ENCODE measurements at places on chromosomes 7 and 10. TPM values are rescaled to one million over a fixed set of nuclear protein-coding genes. Genes with fewer than 3 reads are reported as not detected.
A peak's percentile ranks its signal among the peaks of the same experiment; 100 is the strongest.

DNA sequence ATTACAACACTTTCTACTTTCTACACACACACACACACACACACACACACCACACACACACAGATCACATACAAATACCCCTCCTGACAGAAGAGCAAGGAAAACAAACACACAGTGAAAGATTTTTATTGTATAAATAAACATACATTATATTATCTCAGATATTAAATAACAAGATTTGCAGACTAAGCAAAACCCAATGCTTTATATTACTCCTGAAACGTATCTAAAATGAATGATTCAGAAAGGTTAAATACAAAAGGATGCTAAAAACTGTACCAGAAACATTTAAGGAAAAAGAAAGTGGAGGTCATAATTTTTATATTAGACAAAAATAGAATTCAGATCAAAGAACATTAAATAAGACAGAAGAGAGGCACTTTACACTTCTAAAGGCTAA is 208.3 kb upstream of the NPSR1 start:
- no peaks in the 10 kb centered on the region for H3K27me3 ChIP-seq
- H3K36me3 ChIP-seq: no peaks in the 10 kb centered on the region
- no peak overlapping the region for H3K4me3 ChIP-seq

DNA sequence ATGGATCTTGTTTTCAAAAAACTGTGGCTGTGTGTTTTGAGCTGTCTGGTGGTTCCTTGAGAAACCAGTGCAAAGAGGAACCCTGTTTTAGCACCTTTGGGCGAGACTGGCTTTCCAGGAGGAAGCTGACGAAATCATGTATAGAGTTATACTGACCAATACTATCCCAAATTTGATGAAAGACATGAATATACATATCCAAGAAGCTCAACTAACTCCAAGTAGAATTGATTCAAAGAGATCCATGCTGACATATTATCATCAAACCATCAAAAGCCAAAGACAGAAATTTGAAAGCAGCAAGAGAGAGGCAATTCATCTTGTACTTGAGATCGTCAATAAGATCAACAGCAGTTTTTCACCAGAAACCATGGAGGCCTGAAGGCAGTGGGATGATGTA is 610.7 kb downstream of the DNAJB6 start:
- H3K27me3 ChIP-seq: no peaks in the 10 kb centered on the region
- H3K36me3 ChIP-seq: no peaks in the 10 kb centered on the region
- no peak overlapping the region for H3K4me3 ChIP-seq
- H3K27ac ChIP-seq: no peak overlapping the region
- H3K4me1 ChIP-seq: no peaks in the 10 kb centered on the region

DNA sequence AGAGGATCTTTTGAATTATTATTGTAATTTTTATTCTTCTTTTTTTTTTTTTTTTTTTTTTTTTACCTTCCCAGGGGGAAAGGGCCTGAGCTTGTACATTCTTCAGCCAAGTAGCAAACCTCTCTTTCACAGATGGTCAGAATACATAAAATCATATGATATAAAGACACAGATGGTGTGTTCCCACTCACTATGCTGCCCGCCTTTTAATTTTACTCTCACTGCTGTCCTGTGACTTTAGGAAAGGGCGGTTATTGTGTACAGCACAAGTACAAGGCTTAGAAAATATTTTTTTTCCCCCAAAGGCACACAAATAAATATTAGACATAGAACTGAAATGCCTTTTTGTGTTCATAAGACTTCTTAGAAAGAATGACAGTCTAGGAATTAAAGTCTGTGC is 213.6 kb downstream of the RPS24 start:
- H3K27ac ChIP-seq: no peak overlapping the region
- no peaks in the 10 kb centered on the region for H3K27me3 ChIP-seq
- no peak for DNase-seq

GRCh38 chr10:42977032-42977416 is 99.8 kb upstream of the RET start:
- H3K27ac ChIP-seq: no peak overlapping the region
- H3K36me3 ChIP-seq: no peaks in the 10 kb centered on the region
- no peaks in the 10 kb centered on the region for H3K4me1 ChIP-seq
- H3K27me3 ChIP-seq: no peaks in the 10 kb centered on the region

DNA sequence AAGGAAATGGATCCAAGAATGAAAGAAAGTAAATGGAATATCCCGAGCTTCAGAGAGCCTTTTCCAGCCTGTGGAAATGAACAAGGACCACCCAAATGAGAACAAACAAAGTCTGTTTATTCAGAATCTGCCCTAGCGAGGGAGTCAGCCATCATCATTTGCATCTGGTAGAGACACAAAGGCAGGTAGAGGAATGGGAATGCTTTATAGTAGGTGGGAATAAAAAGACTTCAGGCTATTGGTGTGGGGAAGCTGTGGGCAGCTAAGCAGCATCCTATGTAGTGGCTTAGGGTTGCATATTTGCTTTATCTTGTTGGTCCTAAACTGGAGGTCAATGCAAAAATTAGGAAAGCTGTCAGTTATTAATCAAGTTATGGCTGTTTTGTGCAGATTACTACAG is 9.2 kb upstream of the MRLN start:
- DNase-seq: peak; percentile 11
- 0 out of 2 replicates have a peak, but pooled peaks cover 3% of the 10 kb centered on the region for H3K36me3 ChIP-seq
- H3K27ac ChIP-seq: no peak overlapping the region
- no peak overlapping the region for H3K4me3 ChIP-seq

DNA sequence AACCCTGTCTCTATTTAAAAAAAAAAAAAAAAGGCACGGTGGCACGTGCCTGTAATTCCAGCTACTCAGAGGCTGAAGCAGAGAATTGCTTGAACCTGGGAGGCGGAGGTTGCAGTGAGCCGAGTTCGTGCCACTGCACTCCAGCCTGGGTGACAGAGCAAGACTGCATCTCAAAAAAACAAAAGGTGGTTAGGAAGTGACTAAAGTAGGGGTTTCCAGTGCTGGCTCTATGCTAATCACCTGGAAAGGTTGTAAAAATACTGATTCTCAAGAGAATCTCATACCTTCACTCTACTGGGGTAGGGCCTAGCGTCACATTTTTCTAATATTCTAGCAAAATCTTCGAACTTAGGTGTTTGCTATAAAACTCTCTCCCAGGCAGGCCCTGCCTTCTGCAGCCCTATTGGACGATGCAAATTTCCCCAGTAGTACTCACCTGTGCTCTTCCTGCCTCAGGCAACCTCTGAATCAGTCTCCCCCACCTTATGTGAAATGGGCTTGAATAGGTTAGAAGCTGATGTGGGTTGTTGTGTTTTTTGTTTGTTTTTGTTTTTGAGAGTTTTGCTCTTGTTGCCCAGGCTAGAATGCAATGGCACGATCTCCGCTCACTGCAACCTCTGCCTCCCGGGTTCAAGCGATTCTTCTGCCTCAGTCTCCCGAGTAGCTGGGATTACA is 3.5 kb downstream of the ZP3 start:
- H3K4me3 ChIP-seq: no peak overlapping the region
- peaks cover 16% of the 10 kb centered on the region for H3K4me1 ChIP-seq
- H3K27me3 ChIP-seq: no peaks in the 10 kb centered on the region
- DNase-seq: no peak
- H3K36me3 ChIP-seq: no peaks in the 10 kb centered on the region

GRCh38 chr10:22693860-22694259 is 20.5 kb downstream of the PIP4K2A start:
- no peak for DNase-seq
- H3K4me1 ChIP-seq: peaks cover 39% of the 10 kb centered on the region
- H3K36me3 ChIP-seq: no peaks in the 10 kb centered on the region
- no peak overlapping the region for H3K4me3 ChIP-seq
- no peak overlapping the region for H3K27ac ChIP-seq

DNA sequence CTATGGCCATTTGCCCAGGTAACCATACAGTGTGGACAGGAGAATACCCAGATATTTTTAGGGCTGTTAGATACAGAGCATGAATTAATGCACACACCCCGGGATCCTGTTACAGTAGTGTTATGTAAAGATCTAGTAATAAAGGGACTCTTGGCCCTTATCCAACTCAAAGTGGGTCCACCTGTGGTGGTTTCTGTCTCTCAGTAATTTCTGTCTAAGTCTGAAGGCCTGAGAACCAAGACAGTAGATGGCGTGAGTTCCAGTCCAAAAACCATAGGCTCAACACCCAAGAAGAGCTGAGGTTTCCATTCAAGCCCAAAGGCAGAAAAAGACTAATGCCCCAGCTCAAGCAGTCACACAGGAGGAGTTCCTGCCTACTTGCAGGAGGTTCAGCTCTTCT is 277.7 kb downstream of the ZEB1 start:
- DNase-seq: no peak
- H3K27me3 ChIP-seq: no peaks in the 10 kb centered on the region
- no peak overlapping the region for H3K27ac ChIP-seq
- H3K4me1 ChIP-seq: no peaks in the 10 kb centered on the region
- H3K36me3 ChIP-seq: no peaks in the 10 kb centered on the region

DNA sequence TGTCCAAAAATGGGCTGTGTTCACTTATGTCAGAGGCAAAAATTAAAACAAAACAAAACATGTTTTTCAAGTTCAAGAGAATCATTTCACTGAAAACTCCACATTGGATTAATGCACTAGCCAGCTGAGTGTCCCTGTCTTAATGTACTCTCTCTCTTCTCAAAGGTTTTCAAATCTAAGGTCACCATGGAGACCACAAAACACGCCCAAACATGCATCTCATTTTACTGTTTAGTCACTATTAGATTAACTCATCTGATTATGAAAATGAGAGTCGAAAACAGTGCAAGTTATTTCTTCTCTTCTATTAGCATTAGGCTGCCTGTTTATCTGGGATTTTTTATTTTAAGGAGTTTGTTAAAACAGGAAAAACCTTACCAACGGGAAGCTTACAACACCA is 70.8 kb upstream of the ASAH2 start:
- H3K4me1 ChIP-seq: peaks cover 21% of the 10 kb centered on the region
- H3K36me3 ChIP-seq: no peaks in the 10 kb centered on the region
- no peak overlapping the region for H3K27ac ChIP-seq

Gene FAM25A
- total RNA-seq: not detected

Gene PTPRZ1
- 230 TPM for total RNA-seq

Gene MCM10
- total RNA-seq: 30.7 TPM

Gene PCGF6
- total RNA-seq: 16.6 TPM

Gene HOXA3
- total RNA-seq: not detected
